ENCODE measurements at places on chromosomes 11 and 22.

- no peak for DNase-seq
These were observed 3.3 kb downstream of the A4GALT start for GRCh38 chr22:42717197-42717928.

- peak; percentile 93 for DNase-seq
These were observed 12.7 kb upstream of the ARHGEF17 start for GRCh38 chr11:73295241-73295995.

GRCh38 chr11:68263444-68264035, 8.2 kb downstream of the C11orf24 start:
- DNase-seq = no peak

GRCh38 chr22:29587938-29588699, 7.2 kb upstream of the NIPSNAP1 start:
- DNase-seq = peak; percentile 59

DNA sequence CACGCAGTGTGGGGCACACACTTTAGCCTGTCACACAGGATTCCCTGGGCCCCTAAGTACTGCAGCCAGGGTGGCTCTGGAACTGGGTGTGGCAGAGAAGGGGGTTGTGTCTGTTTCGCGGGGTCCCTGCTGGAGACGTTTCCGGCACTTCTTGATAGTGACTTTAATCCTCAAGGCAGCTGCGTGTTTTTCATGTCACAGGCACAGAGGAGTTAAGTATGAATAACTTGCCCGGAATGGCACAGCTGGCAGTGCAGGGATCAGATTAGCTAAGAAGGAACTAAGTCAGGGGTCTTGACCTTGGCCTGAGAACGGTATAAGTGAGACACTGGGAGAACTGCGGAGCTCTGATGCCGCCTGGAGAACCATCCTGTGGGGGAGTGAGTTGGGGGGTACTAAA, 7.5 kb upstream of the KRTAP5-7 start:
- DNase-seq = no peak

- no peak for DNase-seq
These were observed 21.7 kb upstream of the ARHGAP8 start for GRCh38 chr22:44730490-44731356.

DNA sequence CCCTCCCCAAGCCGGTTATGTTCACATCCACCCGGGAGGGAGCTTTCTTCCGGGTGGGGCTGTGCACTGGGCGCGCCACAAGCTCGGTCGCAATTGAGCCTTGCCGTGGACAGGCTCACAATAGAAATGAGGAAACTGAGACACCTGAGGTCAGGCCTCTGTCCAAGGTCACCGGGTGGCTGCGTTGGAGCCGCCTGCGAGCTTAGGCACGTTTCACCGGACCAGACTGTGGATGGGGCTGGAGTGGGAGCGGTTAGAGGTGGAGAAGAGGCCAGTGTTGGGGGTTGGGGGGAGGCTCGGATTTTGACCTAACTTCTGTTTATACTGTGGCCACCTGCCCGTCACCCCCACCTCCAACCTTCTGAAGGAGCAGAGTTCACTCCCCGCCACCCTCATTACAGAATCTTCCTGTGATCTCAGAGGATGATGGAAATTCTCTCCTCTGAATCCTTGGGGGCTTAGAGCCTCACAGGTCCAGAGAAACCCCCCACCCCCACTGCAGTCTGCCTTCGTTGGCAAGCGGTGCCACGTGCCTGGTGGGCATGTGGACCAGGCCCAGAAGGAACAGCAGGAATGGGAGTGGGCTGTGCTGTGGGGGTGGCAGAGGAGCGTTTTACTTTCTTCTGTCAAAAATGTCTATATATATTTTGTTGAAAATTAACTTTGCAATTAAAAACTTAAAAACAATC, 631 bp upstream of the NPTXR start:
- DNase-seq = no peak

DNA sequence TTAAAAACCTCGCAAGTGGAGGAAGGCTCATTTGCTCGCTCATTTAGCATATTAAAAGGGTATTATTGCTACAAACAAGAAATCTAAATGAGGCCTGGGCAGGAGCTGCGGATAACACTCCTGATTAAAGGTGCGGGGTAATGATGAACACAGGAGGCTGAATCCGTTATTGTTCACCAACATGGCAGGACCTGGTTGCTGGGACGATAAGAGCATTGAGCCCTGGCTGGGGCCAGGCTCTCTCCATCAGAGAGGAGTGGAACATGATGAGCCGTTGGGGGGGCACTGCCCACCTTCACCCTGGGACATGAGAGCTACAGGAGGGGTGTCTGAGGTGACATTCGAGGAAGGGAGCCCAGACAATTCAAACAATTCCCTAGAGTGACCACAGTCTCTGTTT, 211.7 kb downstream of the NXPE2 start:
- no peak for DNase-seq

DNA sequence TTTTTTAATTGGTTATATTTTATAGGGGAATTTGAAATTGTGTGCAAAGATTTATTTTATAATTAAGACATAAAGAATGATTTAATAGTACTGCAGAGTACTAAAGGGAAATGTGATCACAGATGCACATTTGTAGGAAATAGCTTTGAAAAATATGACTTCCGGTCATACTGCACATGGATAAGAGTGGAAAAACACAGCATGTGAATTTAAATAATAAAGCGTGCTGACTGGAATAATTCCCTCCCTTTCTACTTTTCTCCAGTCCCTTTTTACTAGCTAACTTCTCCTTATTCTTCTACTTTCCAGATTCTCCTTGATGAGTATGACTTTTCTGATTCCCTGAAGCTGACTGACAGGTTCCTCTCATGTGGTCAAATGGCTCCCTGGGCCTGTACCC, 238.4 kb upstream of the CTSC start:
- no peak for DNase-seq

GRCh38 chr22:24726848-24727217, 47.7 kb downstream of the PIWIL3 start:
- DNase-seq = no peak

GRCh38 chr22:30245181-30245984, 1.2 kb downstream of the LIF start:
- no peak for DNase-seq

DNA sequence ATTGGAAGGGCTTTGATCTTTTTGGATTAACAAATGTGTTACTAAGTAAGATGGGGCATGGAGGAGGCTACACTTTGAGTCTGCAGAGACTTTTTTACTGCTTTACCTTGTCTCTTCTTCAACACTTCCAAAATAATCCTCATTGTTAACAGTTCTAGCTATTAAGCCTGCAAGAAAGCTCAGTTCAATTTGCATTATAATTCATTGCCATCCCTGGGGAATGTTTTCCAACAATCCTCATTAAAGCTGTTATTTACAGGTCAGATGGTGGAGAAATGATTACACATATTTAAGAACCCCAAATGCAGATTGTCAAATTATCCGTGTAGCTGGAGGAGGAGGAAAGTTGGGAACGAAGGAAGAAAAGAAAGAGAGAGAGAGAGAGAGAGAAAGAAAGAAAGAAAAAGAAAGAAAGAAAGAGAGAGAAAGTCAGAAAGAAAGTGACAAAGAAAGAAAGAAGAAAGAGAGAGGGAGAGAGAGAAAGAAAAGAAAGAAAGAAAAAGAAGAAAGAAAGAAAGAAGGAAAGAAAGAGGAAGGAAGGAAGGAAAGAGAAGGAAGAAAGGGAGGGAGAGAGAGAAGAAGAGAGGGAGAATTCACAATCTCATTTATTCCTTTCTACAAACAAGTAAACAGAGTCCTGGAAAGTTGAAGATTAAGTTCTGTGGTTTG, 443.9 kb downstream of the INSC start:
- no peak for DNase-seq

DNA sequence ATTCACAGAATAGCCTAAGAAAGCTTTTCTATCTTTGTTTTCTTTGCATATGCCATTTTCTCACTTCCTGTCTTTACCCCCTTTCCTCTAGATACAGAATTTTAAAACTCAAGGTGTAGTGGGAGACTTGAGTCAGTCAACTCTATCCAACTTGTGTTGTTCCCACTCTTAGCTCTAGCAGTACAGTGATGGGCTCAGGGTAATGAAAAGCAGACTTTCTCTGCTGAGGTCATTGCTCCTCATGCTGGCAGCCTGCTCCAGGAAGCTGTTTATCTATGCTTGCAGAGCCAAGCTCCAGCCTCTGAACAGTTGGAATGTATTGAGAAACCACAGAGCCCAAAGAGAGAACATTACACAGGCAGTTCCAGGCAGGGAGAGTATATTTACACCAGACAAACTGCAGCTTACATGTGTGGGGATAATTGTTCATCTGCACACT, 68.1 kb downstream of the CSTPP1 start:
- peak; percentile 91 for DNase-seq

GRCh38 chr11:69044111-69045013, 4.4 kb upstream of the TPCN2 start:
- DNase-seq = peak; percentile 75

DNA sequence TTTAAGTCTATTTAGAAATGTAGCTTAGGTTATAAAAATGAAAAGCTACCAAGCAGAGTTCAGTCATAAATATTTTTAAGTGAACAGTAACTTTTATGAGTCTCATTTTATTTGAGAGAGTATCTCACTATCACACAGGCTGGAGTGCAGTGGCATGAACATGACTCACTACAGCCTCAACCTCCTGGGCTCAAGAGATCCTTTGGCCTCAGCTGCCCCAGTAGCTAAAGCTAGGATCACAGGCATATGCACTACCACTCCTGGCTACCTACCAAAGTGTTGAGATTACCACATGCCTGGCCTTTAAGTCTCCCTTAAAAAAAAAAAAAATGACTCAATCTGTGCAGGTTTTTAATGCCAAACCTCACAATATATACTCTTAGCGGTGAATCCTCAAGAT, 34.7 kb upstream of the CLNS1A start:
- DNase-seq = peak; percentile 97

- no peak for DNase-seq
These were observed 117.8 kb downstream of the SERGEF start for GRCh38 chr11:17894929-17895658.

DNA sequence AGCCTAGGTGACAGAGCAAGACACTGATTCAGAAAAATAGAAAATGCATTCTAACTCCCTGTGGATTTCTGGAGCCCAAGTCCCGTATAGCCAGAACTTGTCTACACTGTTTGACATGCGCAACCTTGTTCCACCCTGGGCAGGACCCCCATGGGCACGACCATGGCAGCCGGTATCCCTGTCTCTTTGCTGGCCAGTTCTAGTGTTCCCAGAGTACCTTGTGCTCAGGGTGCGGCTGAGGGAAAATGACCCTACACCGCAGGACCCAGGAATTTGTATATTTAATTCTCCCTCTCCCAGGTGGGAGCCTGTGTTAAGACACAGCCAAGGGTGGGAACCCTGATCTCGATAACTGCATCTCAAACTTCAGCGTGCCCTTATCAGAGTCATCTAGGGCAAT, 36.7 kb upstream of the RIC3 start:
- DNase-seq = no peak

- no peak for DNase-seq
These were observed 58.2 kb upstream of the DRD2 start for GRCh38 chr11:113533425-113533698.

DNA sequence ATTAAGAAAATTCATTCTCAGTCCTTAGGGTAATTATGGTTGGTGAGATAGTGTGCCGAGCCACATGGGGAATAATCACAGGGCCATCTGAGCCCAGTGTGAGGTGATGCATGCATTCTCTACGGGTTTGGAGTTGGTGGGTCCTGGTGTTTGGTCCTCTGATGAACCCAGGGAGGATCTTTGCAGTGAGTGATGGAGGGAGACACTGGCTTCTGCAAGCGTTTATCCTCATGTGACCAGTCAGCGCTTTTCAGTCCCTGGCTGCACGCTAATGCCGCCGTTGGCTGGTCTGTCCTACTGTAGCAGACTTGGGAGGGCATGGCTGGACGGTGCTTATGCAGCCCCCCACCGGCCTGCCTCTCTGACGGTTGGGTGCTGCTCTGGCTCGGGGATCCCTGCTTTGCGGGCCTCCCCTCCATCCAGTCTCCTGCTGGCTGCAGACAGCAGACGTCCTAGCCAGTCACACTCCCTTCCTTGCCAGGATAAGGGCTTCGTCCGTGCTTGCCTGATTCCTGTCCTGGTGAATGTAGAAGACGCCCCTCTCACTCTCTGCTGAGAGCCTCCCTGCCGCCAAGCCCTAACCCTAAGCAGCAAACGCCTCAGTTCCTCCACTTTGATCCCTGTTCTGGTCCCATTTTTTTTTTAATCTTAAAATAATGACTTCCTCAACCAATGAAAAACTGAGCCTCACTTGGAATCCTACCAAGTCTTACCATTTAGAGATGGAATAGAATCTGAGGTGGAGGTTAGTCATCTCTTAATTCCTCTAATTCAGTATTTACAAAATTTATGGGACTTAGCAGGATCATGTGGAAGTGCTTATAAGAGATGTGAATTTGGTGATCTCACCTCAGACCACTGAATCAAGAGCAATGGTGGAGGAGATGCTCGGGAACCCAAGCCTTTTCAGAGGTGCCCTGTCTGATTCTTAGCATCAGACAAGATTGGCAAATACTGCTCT, 143.7 kb upstream of the SORL1-AS1 start:
- no peak for DNase-seq

GRCh38 chr11:71065841-71066240, 186.5 kb downstream of the SHANK2 start:
- no peak for DNase-seq

- peak; percentile 79 for DNase-seq
These were observed 2.3 kb downstream of the C1QTNF5 start for GRCh38 chr11:119338318-119338890.

DNA sequence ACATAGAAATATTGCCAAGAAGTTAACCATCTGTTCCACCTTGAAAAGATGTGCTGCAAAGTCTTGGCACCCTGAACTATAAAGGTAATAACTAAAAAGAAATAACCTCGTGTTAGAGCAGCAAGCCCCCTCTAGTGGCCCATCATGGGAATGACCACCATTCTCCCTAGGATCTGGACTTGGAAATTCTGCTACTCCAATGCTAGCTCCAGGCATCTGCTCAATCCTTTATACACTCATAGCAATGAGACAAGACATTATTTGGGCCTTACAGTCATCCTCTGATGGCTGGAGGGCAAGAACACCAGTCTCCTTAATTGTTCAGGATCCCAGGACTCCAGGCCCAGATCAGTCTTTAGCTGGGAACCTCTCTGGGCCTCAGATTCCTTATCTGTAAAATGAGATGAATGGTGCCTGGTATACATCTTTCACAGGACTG, 76.0 kb downstream of the CWC15 start:
- DNase-seq = peak; percentile 32

GRCh38 chr11:33334627-33335026, 77.4 kb downstream of the HIPK3 start:
- no peak for DNase-seq

DNA sequence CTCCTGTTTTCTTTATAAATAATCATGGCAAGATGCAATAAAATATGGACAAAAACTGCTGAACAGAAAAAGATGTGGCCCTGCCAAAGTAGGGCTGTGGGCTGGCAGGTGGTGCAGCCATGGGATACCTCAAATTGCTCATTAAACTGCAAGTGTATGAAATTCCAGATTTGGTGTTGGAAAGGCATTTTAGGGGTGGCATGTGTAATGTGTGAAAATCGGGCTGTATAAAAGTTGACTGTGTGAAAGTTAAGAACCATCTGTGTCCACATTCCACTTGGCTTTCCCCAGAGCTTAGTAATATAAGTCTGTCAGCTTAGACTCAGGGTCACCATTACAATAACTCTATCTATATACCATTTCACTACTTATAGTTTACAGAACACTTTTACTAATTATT, 34.8 kb upstream of the FZD4 start:
- DNase-seq = peak; percentile 18

All from HCEC 1CT (cell line).